ENCODE measurements at places on chromosomes 6 and 20.
A peak's percentile ranks its signal among the peaks of the same experiment; 100 is the strongest.

DNA sequence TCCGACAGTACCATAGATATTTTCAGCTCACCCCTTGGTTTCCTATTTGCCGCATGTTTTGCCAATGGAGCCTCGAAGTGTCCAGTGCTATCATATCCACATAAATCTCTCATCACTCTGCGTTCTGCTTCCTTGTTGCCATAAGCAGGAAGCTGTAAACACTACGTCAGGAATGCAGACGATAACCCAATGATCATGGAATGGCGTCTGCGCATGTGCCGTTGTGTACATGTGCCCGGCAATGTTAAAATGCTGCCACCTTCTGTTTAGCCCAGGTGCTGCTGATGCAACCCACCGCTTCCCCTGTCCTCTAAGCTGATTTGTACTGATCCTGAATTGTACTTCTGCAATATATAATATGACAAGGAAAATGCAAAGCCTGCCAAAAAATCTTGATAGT is 607.5 kb downstream of the HDGFL1 start:
- no peak for DNase-seq

- DNase-seq, result no peak
Measured at GRCh38 chr6:3287976-3288707, 29.4 kb downstream of the PSMG4 start.

GRCh38 chr6:14129575-14129974 is 12.0 kb downstream of the CD83 start:
- peak; percentile 39 for DNase-seq

DNA sequence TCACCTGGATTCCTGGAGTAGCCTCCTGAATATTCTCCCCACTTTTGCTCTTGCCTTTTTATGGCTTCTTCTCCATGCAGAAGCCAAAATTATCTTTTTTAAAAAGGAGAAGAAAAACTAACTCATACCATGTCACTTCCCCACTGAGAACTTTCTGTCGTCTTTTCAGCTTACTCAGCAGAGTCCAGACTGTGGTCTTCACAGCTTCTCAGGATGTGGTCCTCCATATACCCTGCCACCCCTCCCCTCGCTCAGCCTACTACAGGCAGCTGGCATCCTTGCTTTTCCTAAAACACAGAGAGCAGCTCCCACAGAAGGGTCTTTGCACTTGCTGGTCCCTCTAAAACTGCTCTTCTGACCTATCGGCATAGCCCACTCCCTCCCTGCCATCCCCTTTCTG is 89.4 kb upstream of the ISM1 start:
- DNase-seq, result no peak

GRCh38 chr6:52958546-52959255 is 36.4 kb downstream of the GSTA4 start:
- no peak for DNase-seq

- DNase-seq, result no peak
Measured at GRCh38 chr20:16916165-16916564, 168.0 kb downstream of the OTOR start.

GRCh38 chr6:16897669-16898068 is 136.4 kb upstream of the ATXN1 start:
- no peak for DNase-seq

DNA sequence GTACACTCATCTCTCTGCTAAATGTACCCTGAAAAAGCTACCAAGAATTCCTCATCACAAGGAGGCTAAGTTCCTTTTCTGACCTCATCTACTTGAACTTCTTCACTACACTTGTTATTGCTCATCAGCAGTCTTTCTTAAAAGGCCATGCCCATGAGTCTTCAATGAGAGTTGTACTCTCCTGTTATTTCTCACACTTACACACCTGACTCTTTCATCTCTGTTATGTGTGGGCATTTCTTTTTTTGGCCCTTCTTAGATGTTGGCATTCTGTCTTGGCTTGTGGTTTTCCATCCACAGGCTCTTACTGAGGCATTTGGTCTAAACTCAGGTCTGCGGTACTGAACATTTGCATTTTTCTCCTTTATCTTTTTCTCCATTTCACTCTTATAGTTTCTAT is 10.7 kb upstream of the SLC17A1 start:
- no peak for DNase-seq

DNA sequence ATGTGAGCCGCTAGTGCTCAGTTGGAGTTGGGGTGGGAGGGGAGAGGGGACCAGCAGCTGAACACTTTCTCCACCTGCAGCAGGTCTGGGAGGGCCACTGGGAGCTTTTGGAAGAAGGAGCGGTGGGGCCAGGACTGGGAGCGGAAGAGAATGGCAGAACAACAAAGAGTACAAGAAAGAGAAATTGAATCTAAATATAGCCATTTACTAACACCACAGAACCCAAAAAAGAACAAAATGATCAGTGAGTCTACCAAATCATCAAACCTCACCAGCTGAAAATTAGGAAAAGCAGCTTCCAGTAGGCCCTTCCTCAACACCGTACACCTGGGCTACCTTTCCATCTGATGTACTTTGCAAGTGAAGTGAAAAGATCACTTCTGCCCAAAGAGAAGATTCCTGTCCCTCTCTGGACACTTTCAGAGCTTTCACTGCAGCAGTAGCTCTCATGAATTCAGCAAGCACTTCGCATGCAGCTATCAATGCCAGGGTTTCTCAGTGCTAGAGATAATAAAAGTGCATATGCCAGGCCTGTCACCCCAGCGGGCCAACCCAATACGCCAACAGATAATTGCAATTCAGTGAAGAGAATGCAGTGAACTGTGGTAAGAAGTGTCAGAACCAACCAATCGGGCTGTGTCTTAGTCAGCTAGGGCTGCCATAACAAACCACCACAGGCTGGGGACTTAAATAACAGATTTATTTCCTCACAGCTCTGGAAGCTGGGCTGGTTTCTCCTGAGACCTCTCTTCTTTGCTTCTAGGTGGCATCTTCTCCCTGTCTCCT is 597 bp downstream of the LY86 start:
- no peak for DNase-seq
